ENCODE measurements at places on chromosomes 1 and 21. TPM values are rescaled to one million over a fixed set of nuclear protein-coding genes. Genes with fewer than 3 reads are reported as not detected.

GSTM1 gene
- total RNA-seq, result not detected

HAO2 gene
- total RNA-seq, result not detected

TBX19 gene
- total RNA-seq, result 4.3 TPM

- H3K27me3 ChIP-seq, result no peaks in the 10 kb centered on the region
- DNase-seq, result no peak
- H3K4me3 ChIP-seq, result no peak overlapping the region
- no peak overlapping the region for H3K27ac ChIP-seq
Measured at GRCh38 chr1:94056171-94056570, 64.8 kb downstream of the ABCA4 start.

DNA sequence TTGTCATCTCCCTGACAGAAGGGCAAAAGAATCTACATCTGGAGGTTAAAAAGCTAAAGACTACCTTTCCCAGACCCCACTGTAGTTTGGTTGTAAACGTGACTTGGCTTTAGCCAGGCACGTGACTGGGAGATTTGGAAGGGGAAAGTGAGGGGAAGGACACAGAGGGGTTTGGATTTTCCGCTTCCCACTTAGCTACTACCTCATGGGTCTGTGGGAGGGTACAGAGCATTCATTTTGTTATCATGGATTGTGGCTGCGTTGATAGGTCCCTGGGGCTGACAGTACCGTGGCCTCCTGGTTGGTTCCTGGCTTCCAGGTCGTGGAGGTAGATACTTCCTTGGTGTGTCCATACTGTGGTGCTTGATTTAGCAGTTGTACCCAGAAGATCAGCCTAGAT is 2.6 kb downstream of the CHD1L start:
- peaks cover 3% of the 10 kb centered on the region for H3K36me3 ChIP-seq
- H3K4me1 ChIP-seq, result peaks cover 21% of the 10 kb centered on the region
- H3K27me3 ChIP-seq, result no peaks in the 10 kb centered on the region
- no peak overlapping the region for H3K4me3 ChIP-seq
- H3K27ac ChIP-seq, result no peak overlapping the region

- H3K4me3 ChIP-seq, result no peak overlapping the region
- H3K27ac ChIP-seq, result no peak overlapping the region
- no peaks in the 10 kb centered on the region for H3K36me3 ChIP-seq
- H3K27me3 ChIP-seq, result no peaks in the 10 kb centered on the region
- H3K4me1 ChIP-seq, result no peaks in the 10 kb centered on the region
Measured at GRCh38 chr1:158836038-158836437, 4.9 kb downstream of the MNDA start.

DNA sequence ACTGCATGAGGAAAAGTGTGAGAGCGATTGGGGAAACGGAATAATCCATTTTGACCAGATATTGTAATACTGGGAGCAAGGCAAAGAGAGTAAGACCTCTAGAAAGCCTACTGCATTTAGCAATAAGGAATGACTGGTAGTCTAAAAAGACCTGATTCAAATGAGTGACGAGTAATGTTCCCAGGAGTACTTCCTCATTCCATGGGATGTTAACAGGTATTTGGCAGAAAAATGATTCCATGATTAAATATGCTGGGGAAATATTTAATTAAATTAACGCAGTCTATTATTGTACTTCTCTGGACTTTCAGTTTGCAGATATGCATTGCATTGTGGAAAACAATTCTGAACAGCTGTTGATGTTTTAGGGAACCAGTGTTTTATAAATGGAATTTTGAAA is 105.5 kb downstream of the RPE65 start:
- no peak overlapping the region for H3K27ac ChIP-seq
- H3K27me3 ChIP-seq, result no peaks in the 10 kb centered on the region
- no peak overlapping the region for H3K4me3 ChIP-seq
- DNase-seq, result no peak
- no peaks in the 10 kb centered on the region for H3K36me3 ChIP-seq

DNA sequence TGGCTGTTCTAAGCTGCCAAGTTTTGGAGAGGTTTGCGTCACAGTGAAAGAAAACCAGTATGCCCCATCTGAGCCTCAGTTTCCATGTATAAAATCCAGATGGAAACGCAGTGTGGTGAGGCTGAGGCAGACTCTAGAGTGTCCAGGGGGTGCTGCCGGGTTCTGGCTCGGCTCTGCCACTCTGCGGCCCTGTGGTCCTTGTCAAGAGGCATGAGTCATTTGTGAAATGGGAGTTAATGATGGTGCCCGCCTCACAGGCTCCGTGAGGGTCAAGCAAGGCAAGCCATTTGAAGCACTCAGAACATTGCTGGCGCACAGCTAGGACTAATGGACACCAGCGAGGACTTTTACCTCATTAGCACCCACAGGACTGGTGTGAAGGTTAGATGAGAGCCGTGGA is 214.3 kb downstream of the PTPRU start:
- H3K27ac ChIP-seq, result no peak overlapping the region
- DNase-seq, result no peak
- no peaks in the 10 kb centered on the region for H3K27me3 ChIP-seq

DNA sequence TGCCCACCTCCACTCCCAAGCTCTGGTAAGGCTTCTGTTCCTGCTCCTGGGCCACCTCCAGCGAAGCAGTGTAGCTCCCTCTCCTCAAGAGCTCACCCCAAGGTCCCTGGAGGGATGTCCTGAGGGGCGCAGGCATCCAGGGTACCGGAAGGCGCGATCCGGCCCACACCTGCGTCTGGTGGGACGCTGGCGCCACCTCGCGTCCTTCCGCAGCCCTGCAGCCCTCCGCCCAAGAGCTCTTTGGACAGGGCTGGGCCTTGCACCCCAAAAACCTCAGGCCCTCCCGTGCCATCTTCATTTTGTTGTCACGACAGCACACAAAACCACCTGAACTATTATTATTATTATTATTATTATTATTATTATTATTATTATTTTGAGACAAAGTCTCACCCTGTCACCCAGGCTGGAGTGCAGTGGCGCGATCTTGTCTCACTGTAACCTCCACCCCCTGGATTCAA is 49.2 kb upstream of the PAX7 start:
- no peak overlapping the region for H3K27ac ChIP-seq
- no peaks in the 10 kb centered on the region for H3K36me3 ChIP-seq
- H3K27me3 ChIP-seq, result no peaks in the 10 kb centered on the region
- H3K4me1 ChIP-seq, result no peaks in the 10 kb centered on the region

DNA sequence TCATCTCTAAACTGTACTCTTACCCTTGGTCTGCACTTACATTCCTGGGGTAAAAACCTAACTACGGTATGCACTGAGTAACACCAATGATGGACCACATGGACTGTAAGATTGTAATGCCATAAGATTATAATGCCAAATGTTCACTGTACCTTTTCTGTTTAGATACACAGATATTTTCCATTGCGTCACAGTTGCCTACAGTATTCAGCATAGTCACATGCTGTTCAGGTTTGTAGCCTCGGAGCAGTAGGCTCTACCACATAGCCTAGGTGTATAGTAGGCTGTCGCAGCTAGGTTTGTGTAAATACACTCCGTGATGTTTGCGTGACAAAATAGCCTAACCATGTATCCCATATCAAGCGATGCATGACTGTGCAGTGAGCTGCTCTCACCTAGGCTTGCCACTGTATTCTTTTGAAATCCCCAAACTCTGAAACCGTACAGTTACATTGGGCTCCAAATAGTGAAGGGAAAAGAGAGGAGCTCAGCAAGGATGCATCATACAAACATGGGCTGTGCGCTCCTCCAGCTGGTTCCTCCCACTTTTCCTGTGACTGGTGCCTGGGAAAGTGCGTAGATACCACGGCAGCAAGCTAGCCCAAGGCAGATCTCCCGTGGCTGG is 35.2 kb downstream of the CFAP57 start:
- no peaks in the 10 kb centered on the region for H3K4me1 ChIP-seq
- H3K27ac ChIP-seq, result no peak overlapping the region
- no peaks in the 10 kb centered on the region for H3K27me3 ChIP-seq
- H3K36me3 ChIP-seq, result no peaks in the 10 kb centered on the region
- no peak overlapping the region for H3K4me3 ChIP-seq
- no peak for DNase-seq
